Chondrocyte (in vitro differentiated cells): ENCODE measurements at places on chromosomes 1 and 21. TPM values are rescaled to one million over a fixed set of nuclear protein-coding genes. Genes with fewer than 3 reads are reported as not detected.

DNA sequence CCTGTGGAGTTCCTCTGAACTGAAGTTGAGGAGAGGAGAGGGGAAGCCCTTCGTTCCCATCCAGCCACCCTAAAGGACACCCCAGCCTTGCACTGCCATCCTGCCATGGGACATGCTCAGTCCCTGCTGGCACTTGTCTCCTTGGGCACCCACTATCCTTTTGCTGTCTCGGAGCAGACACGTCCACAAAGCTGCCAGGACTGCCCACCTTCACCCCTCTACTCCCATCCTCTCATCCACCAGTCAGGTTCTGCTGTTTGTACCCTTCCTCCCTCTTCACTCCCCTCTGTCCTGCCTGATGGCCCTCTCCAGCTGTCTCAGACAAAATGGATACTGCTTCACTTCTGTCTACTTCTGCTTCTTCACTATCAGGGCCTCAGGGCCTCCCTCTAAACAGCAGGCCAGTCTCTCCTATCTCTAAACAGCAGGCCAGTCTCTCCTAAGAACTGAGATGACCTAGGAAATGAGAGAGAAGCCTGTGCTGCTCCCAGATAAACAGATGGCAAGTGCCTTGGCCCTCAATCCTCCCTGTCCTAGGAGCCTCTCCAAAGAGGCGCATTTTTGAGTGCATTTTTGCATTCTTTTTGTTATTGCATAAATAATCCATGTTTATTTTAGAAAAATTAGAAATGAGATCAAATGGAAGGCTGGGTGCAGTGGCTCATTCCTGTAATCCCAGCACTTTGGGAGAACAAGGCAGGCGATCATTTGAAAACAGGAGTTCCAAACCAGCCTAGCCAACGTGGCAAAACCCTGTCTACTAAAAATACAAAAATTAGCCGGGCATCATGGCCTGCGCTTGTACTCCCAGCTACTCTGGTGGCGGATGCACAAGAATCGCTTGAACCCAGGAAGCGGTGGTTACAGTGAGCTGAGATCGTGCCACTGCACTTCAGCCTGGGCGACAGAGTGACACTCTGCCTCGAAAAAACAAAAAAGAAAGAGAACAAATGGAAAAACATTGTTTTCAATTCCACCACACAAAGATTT is 4.4 kb upstream of the PYCR2 start:
- DNase-seq: no peak
- H3K27me3 ChIP-seq: no peaks in the 10 kb centered on the region
- H3K4me1 ChIP-seq: peaks cover 8% of the 10 kb centered on the region
- H3K4me3 ChIP-seq: no peak overlapping the region
- no peak overlapping the region for H3K27ac ChIP-seq

DNA sequence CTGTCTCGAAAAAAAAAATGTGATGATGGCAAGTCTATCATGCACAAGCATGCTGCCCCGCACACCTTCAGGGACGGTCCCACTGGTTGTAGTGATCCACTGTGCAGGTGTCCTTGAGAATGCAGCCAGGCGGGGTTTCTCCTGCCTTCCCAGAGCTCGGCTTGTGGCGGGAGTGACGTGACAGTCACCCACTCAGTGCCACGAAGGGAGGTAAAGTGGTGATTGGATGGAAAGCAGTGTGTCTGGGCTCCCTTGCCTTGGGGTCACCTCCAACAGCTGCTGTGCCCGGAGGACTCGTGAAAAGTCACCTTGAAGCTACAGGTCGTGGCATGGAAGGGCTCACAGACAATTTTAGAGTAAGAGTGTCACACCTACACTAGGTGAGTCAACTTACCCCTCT is 33.5 kb upstream of the TRIM17 start:
- H3K27ac ChIP-seq: no peak overlapping the region
- H3K36me3 ChIP-seq: peaks cover 2% of the 10 kb centered on the region
- DNase-seq: no peak
- peaks cover 11% of the 10 kb centered on the region for H3K27me3 ChIP-seq

DNA sequence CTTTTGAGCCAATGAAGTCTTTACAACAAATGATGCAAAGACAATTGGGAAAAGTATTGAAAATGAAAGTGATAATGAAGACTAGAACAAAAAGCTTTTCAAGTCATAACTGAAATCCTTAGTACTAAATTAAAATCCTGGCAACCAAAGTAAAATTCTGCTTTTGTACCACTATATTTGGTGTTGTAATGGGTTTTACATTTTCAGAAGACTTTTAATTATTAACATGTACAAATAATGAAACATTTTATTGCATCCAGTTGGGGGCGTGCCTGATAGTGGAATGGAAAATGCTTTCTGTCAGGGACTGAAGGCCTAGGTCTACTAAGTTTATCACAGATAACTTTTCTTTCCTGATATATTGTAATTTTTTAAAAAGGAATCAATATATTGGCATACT is 89.4 kb downstream of the SDCCAG8 start:
- H3K36me3 ChIP-seq: peaks cover 11% of the 10 kb centered on the region
- no peak overlapping the region for H3K4me3 ChIP-seq
- peaks cover 2% of the 10 kb centered on the region for H3K4me1 ChIP-seq
- H3K27me3 ChIP-seq: no peaks in the 10 kb centered on the region
- no peak for DNase-seq

GRCh38 chr1:190453550-190453949 is 24.1 kb downstream of the BRINP3 start:
- H3K4me1 ChIP-seq: no peaks in the 10 kb centered on the region
- DNase-seq: no peak
- peaks cover 7% of the 10 kb centered on the region for H3K27me3 ChIP-seq
- no peak overlapping the region for H3K4me3 ChIP-seq
- H3K27ac ChIP-seq: no peak overlapping the region

- peaks cover 37% of the 10 kb centered on the region for H3K27me3 ChIP-seq
- no peak for DNase-seq
- H3K36me3 ChIP-seq: no peaks in the 10 kb centered on the region
- no peak overlapping the region for H3K27ac ChIP-seq
Observed at GRCh38 chr21:29961291-29962027, 21.7 kb upstream of the GRIK1 start.

DNA sequence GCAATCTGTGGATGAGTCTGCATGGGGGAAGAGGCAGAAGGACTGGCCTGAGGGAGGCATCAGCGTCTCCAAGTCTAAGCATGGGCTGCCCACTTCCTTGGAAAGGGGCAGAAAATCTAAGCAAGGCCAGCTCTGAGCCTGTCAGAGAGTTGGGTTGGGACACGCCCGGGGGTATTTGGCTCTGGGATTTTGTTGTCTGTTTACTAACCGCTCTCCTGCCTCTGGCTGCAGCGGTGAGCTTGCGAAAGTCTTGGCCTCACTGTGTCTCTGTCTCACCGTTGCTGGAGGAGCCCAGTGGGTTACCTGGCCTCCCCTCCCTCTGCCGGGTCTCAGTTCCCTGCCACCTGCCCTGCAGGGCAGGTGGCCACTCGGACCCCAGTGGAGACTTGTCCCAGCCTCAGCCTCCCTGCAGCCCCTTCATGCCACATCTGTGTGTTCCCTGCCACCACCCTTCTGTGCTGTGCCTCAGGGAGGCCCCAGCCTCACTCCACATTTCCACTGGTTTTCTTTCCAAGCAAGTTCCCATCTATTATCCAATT is 33.7 kb downstream of the EDN2 start:
- no peaks in the 10 kb centered on the region for H3K36me3 ChIP-seq
- no peak for DNase-seq
- H3K27ac ChIP-seq: no peak overlapping the region
- no peaks in the 10 kb centered on the region for H3K27me3 ChIP-seq
- no peak overlapping the region for H3K4me3 ChIP-seq
- H3K4me1 ChIP-seq: peaks cover 48% of the 10 kb centered on the region

GRCh38 chr1:111813440-111814304 is 58.0 kb downstream of the DDX20 start:
- no peak overlapping the region for H3K27ac ChIP-seq
- no peak for DNase-seq
- H3K4me1 ChIP-seq: no peaks in the 10 kb centered on the region
- no peak overlapping the region for H3K4me3 ChIP-seq
- peaks cover 3% of the 10 kb centered on the region for H3K27me3 ChIP-seq

GRCh38 chr1:24776821-24777220 is 31.6 kb downstream of the CLIC4 start:
- H3K27me3 ChIP-seq: no peaks in the 10 kb centered on the region
- H3K27ac ChIP-seq: peak overlapping the region; percentile 6
- H3K4me1 ChIP-seq: peaks cover 69% of the 10 kb centered on the region
- peaks cover 4% of the 10 kb centered on the region for H3K36me3 ChIP-seq
- DNase-seq: no peak

DNA sequence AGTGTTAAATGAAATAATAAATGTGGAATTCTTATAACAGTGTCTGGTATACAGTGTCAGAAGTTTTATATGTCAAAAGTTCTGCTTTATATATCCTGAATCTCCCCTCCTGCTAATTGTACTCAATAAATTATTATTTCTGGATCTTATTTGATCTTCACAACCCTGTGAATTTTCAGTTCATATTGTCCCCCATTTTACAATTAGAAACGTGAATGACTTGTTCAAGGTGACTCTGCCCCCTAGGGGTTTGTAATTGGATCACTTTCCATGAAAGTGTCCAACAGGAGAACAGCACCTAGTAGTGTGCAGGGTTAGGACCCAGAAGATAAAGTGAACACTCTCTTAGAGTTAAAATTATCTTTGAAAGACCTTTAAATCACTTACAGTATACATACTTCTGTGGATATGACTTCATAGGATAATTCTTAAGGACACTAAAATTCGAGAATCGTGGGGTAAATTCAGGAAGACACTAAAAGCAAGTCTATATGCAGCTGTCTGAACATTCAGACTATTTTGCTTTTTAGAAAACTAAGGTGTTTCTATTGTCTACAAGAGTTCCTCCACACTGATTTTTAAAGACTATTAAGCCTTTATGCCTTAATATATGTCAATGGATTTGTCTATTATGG is 4.5 kb upstream of the DDR2 start:
- H3K4me1 ChIP-seq: peaks cover 61% of the 10 kb centered on the region
- DNase-seq: no peak
- H3K4me3 ChIP-seq: no peak overlapping the region
- no peak overlapping the region for H3K27ac ChIP-seq
- no peaks in the 10 kb centered on the region for H3K27me3 ChIP-seq

DNA sequence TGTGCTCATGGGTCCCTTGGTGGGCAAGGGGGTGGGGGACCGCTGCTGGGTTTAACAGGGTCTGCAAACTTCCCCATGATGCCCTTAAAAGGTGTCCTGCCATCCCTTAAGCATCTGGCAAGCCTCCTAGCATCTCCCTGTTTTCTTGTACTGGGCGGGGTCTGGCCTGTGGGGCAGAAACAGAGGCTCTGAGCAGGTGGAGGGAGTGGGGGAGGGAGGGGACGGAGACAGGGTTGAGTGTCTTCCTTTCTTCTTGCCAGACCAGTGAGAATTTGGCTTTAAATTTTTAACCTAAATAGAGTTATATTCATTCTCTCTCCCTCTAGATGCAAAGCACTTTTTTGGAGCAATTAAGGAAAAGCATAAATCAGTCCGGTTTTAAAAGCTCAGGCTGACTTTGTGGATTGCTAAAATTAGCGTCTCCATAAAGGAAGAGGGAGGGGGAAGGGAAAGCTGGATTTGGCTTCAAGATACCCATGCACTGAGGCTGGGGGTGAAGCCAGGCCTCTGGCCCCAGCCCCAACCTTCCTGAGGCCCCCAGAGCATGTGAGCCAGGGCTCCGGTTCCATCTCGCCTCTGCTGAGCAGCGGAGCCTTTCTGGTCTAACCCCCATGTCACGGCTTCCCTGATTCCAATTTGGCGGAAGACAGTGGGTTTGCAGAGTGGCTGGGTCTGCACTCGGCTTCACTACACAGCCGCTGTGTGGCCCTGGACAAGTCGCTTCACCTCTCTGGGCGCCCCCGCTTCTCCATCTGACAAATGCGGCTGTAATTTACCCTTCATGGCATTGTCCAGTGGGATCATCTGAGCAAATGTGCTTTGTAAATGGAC is 25.3 kb downstream of the IGSF21 start:
- H3K4me1 ChIP-seq: no peaks in the 10 kb centered on the region
- peaks cover 1% of the 10 kb centered on the region for H3K36me3 ChIP-seq
- DNase-seq: no peak
- H3K27ac ChIP-seq: no peak overlapping the region

DNA sequence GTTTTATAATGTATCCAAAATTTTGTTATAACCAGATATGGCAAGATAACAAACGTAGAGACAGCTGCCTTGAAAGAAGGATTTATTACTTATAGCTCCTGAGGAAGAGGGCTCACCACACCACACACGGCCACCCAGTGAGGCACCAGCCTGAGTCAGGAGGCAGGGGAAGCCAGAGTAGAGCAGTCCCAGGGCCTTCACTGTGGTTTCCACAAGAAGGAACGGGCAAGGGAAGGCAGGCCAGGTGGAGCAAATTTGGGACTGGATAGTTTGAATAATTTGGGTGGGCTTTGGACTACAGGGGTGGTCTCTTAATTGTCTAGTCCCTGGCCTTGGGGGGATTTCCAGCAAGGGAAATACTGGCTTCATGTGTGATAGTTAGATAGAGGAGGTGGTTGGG is 72.5 kb downstream of the RRAGC start:
- no peaks in the 10 kb centered on the region for H3K36me3 ChIP-seq
- peaks cover 22% of the 10 kb centered on the region for H3K4me1 ChIP-seq
- no peak overlapping the region for H3K4me3 ChIP-seq
- H3K27ac ChIP-seq: no peak overlapping the region
- H3K27me3 ChIP-seq: peaks cover 41% of the 10 kb centered on the region
- no peak for DNase-seq

DNA sequence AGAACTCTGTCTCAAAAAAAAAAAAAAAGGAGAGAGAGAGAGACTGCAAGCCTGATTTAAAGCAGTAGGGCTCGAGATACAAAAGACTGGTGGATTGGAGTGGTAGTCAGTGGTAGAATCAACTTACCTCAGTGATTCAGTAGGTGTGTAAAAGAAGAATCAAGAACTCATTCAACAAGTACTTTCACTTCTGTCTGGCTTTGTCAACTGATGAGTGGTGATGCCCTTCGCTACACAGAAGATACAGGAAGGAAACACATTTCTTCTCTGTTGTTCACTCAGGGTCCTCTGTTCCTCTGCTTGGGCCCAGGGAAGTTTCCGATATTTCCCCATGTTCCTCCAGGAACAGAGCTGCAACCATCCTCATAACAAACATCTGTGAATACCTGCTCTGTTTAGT is 68.6 kb upstream of the COG2 start:
- H3K4me3 ChIP-seq: no peak overlapping the region
- peaks cover 47% of the 10 kb centered on the region for H3K27me3 ChIP-seq
- no peak for DNase-seq
- H3K4me1 ChIP-seq: no peaks in the 10 kb centered on the region

The OLIG2 gene
- 0.36 to 0.50 TPM (median 0.46 TPM) in 3 replicates for total RNA-seq

The SELE gene
- not detected in 3 replicates for total RNA-seq

The SYCP1 gene
- not detected in 3 replicates for total RNA-seq

The LENEP gene
- 0.72 to 0.85 TPM in 2 of 3 replicates, not detected in the other for total RNA-seq

The SMIM11 gene
- 5.5 to 20.8 TPM (median 8.0 TPM) in 3 replicates for total RNA-seq

The DHRS3 gene
- total RNA-seq: 28.0 to 31.9 TPM (median 31.8 TPM) in 3 replicates

The PCSK9 gene
- total RNA-seq: 0.41 to 0.60 TPM (median 0.53 TPM) in 3 replicates

The ARHGEF16 gene
- 1.1 to 4.1 TPM (median 2.0 TPM) in 3 replicates for total RNA-seq

The EVA1B gene
- 55.7 to 88.4 TPM (median 85.2 TPM) in 3 replicates for total RNA-seq

The LHX8 gene
- total RNA-seq: not detected in 3 replicates

The ACKR1 gene
- not detected in 3 replicates for total RNA-seq
